ENCODE measurements at places on chromosomes 6 and 20. TPM values are rescaled to one million over a fixed set of nuclear protein-coding genes. Genes with fewer than 3 reads are reported as not detected.

DNA sequence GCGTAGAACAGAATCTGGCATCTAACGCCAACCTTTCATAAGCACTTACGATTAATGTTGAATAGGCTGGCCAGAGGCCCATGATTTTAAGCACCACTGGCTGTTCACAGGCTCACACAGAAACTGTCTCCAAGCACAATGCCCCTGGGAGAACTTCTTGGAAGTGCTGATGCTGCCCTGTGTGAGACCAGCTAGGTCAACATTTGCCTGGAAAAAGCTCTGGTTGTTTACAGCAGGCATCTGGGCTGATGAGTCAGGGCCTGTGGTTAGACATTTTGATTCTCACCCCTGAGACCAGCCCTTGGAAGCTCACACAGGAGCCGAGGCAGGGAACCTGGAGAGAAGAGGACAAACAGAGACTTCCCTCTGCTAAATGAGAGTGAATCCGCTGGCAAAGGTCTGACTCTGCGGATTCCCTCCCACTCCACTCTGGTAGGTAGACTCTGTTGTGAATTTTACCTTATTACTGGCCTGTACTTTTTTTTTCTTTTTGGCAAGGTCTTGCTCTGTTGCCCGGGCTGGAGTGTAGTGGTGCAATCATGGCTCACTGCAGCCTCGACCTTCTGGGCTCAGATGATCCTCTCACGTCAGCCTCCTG is 6.8 kb upstream of the SULF2 start:
- peaks cover 50% of the 10 kb centered on the region for H3K4me1 ChIP-seq
- peak overlapping the region; percentile 91 for H3K27ac ChIP-seq
- H3K4me3 ChIP-seq: peak overlapping the region; percentile 34

- no peak overlapping the region for H3K4me3 ChIP-seq
- H3K36me3 ChIP-seq: peaks cover 15% of the 10 kb centered on the region
- peaks cover 75% of the 10 kb centered on the region for H3K4me1 ChIP-seq
- no peaks in the 10 kb centered on the region for H3K27me3 ChIP-seq
- H3K27ac ChIP-seq: peak overlapping the region; percentile 62
- no peak for DNase-seq
Observed at GRCh38 chr6:158808941-158809678, 10.1 kb downstream of the EZR start.

GRCh38 chr6:56481957-56482356 is 160.7 kb downstream of the DST start:
- H3K4me3 ChIP-seq: no peak overlapping the region
- H3K4me1 ChIP-seq: no peaks in the 10 kb centered on the region
- no peak overlapping the region for H3K27ac ChIP-seq

- no peak overlapping the region for H3K4me3 ChIP-seq
- peaks cover 10% of the 10 kb centered on the region for H3K36me3 ChIP-seq
- DNase-seq: no peak
- no peak overlapping the region for H3K27ac ChIP-seq
Observed at GRCh38 chr20:24972341-24972740, 20.2 kb downstream of the APMAP start.

GRCh38 chr6:165605182-165605875 is 57.7 kb downstream of the PDE10A start:
- no peaks in the 10 kb centered on the region for H3K36me3 ChIP-seq
- no peak overlapping the region for H3K4me3 ChIP-seq
- no peak for DNase-seq

DNA sequence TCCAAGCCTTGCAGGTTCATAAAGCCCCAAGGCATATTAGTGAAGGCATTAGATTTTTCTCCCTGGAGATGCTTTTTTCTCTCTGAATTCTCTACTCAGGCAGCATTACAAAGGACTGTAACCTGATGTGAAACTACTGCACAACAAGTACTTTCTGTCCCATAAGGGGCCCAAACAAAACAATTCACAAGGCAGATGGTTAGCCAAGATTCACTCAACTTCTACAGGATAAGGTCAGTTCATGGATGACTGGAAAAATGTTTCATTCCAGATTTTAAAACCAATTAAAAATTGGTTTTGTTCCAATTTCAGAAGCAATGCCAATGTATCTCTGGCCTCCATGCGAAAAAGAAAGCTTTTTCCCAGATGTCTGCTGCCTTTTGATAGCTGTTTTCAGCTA is 181.8 kb downstream of the KHDC1L start:
- H3K4me1 ChIP-seq: peaks cover 13% of the 10 kb centered on the region
- no peaks in the 10 kb centered on the region for H3K27me3 ChIP-seq
- no peak for DNase-seq
- no peaks in the 10 kb centered on the region for H3K36me3 ChIP-seq

- no peaks in the 10 kb centered on the region for H3K27me3 ChIP-seq
- no peak for DNase-seq
- no peak overlapping the region for H3K27ac ChIP-seq
- no peaks in the 10 kb centered on the region for H3K36me3 ChIP-seq
- no peak overlapping the region for H3K4me3 ChIP-seq
- peaks cover 21% of the 10 kb centered on the region for H3K4me1 ChIP-seq
Observed at GRCh38 chr6:104187616-104188015, 672.1 kb downstream of the HACE1 start.

DNA sequence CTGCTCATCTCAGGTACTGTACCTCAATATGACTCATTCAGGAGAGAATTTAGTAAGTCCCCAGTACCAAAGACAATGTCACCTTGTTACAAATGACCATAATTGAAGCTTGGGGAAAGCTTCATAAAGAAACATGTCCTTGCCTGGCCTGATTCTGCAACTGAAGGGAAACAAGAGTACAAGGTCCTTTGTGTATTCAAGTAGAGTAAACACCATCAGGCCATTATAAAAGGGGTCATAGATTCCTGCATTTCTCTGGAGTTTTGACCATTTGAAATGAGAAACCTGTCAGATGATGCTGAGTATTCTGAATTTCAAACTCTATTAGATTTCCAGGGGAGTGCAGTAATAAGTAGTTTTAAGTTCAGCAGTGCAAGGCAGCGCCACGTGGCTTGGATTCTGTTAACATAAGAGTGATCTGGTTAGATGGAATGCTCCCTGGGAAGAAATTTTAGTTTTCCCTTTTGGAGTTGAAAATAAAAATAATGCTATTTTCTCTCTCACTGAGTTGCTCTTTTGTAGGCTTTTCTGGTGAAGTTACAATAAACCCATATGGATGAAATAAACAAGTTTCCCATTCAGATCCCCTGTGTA is 1054.3 kb downstream of the EPHA7 start:
- DNase-seq: no peak
- no peak overlapping the region for H3K4me3 ChIP-seq
- H3K36me3 ChIP-seq: no peaks in the 10 kb centered on the region
- no peak overlapping the region for H3K27ac ChIP-seq
- no peaks in the 10 kb centered on the region for H3K27me3 ChIP-seq

- no peaks in the 10 kb centered on the region for H3K4me1 ChIP-seq
- DNase-seq: no peak
- H3K4me3 ChIP-seq: no peak overlapping the region
- H3K27me3 ChIP-seq: no peaks in the 10 kb centered on the region
Observed at GRCh38 chr20:53962388-53962787, 108.0 kb downstream of the BCAS1 start.

RALY gene
- 107 TPM for polyA plus RNA-seq

- H3K4me1 ChIP-seq: peaks cover 2% of the 10 kb centered on the region
- peaks cover 8% of the 10 kb centered on the region for H3K27me3 ChIP-seq
- H3K36me3 ChIP-seq: no peaks in the 10 kb centered on the region
- no peak overlapping the region for H3K4me3 ChIP-seq
Observed at GRCh38 chr6:37520926-37521325, 21.2 kb upstream of the CCDC167 start.

TXLNB gene
- 0.03 TPM for polyA plus RNA-seq

BMP2 gene
- polyA plus RNA-seq: 5.0 TPM

MYL9 gene
- polyA plus RNA-seq: 5.2 TPM

DAAM2 gene
- polyA plus RNA-seq: not detected

RPL10A gene
- polyA plus RNA-seq: 2,190 TPM

- peaks cover 10% of the 10 kb centered on the region for H3K4me1 ChIP-seq
- DNase-seq: no peak
- H3K27me3 ChIP-seq: no peaks in the 10 kb centered on the region
- H3K4me3 ChIP-seq: no peak overlapping the region
- no peak overlapping the region for H3K27ac ChIP-seq
Observed at GRCh38 chr6:1538810-1539478, 70.8 kb upstream of the FOXC1 start.

DNA sequence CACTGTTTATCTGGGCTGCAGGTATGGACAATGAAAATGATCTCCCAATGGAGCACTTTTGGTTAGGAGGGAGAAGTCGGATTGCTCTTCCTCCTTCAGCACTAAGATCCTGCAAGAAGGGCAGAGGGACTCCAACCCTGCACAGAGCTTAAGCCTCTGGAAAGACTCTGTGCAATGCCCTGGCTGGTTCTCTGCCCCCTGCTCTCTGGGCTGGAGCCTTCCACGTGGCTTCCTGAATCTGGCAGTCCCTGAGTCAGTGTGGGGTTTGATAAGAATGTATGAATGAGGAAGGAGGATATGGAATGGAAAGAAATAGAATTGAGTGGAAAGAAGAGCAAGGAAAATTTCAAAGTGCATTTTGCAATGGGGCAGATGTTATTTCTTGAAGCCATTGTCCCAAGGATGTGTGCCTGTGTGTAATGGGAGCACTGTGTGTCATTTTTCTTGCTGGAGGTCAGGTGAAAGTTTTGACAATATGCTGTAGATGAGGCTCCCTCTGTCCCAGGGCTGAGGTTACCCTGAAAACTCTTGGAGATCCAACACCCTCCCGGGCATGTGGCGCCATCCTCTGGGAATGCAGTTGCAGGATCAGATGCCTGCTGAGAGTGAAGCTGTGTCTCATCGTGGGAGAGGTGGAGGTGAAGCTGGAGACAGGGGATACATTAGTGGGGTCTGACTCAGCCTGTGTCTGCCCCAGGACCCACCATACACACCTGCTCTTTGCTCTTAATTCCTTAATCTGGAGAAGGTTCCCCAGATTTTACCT is 16.3 kb upstream of the CST9L start:
- DNase-seq: no peak
- H3K27ac ChIP-seq: no peak overlapping the region
- peaks cover 43% of the 10 kb centered on the region for H3K4me1 ChIP-seq
- no peaks in the 10 kb centered on the region for H3K36me3 ChIP-seq

DDRGK1 gene
- polyA plus RNA-seq: 41.5 TPM

RSPO3 gene
- polyA plus RNA-seq: not detected

DNA sequence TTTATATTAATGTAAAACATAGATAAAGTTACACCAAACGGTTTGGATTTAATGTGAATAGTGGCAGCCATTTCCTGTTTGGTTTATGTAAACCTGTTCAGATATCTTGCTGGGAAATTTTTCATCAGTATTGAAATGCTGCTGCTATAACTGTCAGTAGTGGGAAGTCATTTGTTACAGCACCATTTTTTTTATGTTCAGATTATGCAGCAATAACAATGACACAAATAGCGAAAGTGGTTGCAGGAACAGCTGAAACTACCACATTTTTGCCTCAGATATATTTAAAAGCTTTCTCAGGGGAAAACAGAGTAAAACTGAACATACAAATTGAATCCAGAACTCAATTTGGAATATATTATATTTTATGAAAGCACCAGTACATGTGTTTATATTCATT is 128.8 kb upstream of the SIM1 start:
- H3K4me3 ChIP-seq: no peak overlapping the region
- no peak overlapping the region for H3K27ac ChIP-seq
- no peaks in the 10 kb centered on the region for H3K27me3 ChIP-seq
- no peak for DNase-seq
- H3K4me1 ChIP-seq: no peaks in the 10 kb centered on the region
- H3K36me3 ChIP-seq: no peaks in the 10 kb centered on the region

RBBP8NL gene
- 0.26 TPM for polyA plus RNA-seq

DNA sequence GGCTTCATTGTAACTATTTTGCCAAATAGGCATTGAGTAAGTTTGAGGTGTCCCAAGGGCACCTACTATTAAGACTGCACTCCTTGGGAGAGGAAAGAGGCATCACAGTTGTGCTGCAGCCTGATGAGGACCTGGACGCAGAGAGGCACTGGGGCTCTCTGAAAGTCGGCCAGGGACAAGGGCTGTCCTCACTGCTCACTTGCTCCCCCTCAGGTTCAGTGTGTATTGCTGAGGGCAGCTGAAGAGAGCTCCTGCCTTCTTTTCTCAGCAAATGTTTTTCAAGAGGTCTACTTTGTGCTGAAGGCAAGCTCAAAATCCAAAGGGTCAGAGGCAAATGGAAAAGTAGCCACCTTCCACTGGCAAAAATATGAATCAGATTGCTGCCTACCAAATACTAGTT is 331.8 kb downstream of the RIMS1 start:
- no peak overlapping the region for H3K4me3 ChIP-seq
- peaks cover 4% of the 10 kb centered on the region for H3K27me3 ChIP-seq
- no peaks in the 10 kb centered on the region for H3K4me1 ChIP-seq
- H3K36me3 ChIP-seq: no peaks in the 10 kb centered on the region
- no peak overlapping the region for H3K27ac ChIP-seq
- no peak for DNase-seq

GRCh38 chr20:18979132-18979531 is 165.5 kb downstream of the SCP2D1 start:
- no peak for DNase-seq
- H3K4me1 ChIP-seq: no peaks in the 10 kb centered on the region
- no peak overlapping the region for H3K4me3 ChIP-seq
- H3K36me3 ChIP-seq: no peaks in the 10 kb centered on the region
- H3K27ac ChIP-seq: no peak overlapping the region

DNA sequence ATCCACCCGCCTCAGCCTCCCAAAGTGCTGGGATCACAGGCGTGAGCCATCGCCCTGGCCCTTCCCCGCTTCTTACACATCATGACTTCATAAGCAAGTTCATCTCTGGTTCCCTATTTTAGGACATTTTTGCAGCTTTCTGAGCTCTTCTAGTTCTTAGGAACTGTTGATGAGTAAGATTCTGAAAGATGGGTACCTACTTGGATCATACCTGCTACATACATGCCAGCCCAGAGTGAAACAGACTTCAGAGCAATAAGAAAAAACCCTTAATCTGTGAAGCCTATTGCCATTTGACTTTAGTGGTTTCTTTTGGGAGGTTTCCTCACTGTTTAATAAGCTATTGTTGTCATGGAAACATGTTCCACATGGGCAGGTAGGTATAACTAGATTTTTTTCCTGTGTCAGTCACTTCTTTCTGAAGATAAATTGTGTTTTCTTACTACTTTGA is 27.9 kb upstream of the TMEM217 start:
- no peak for DNase-seq
- H3K4me3 ChIP-seq: no peak overlapping the region

CCM2L gene
- not detected for polyA plus RNA-seq

CCDC167 gene
- polyA plus RNA-seq: 45.6 TPM

GSTA3 gene
- not detected for polyA plus RNA-seq

DNA sequence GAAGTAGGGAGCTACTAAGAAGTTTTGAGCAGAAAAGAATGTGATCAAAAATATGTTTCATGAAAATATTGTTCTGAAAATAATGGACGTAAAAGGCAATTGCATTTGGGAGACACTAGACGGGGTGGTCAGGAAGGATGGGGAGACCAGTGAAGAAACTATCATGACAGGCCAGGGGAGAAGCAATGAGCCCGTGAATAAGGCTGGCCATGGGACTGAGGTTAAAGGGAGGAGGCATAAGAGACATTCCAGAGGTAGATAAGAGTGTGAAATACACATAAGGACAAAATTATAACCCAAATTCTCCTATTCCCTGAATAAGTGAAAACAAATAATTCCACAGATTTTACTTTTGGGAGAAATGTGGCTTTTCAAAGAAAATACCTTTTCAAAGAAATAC is 51.7 kb downstream of the MARCKS start:
- no peaks in the 10 kb centered on the region for H3K27me3 ChIP-seq
- H3K4me1 ChIP-seq: no peaks in the 10 kb centered on the region
- no peak overlapping the region for H3K4me3 ChIP-seq
- no peak overlapping the region for H3K27ac ChIP-seq
- no peaks in the 10 kb centered on the region for H3K36me3 ChIP-seq

SPATA2 gene
- 3.2 TPM for polyA plus RNA-seq

GRCh38 chr6:39902786-39903465 is 31.3 kb downstream of the MOCS1 start:
- H3K27me3 ChIP-seq: no peaks in the 10 kb centered on the region
- no peaks in the 10 kb centered on the region for H3K4me1 ChIP-seq
- H3K4me3 ChIP-seq: no peak overlapping the region
